SJCRH30 (cell line): ENCODE measurements at places on chromosomes 6 and 20. TPM values are rescaled to one million over a fixed set of nuclear protein-coding genes. Genes with fewer than 3 reads are reported as not detected.
A peak's percentile ranks its signal among the peaks of the same experiment; 100 is the strongest.

The WFDC12 gene
- not detected in 2 replicates for total RNA-seq

The LINC00237 gene
- total RNA-seq: not detected in 2 replicates

The RALY gene
- total RNA-seq: 162 and 172 TPM in 2 replicates

DNA sequence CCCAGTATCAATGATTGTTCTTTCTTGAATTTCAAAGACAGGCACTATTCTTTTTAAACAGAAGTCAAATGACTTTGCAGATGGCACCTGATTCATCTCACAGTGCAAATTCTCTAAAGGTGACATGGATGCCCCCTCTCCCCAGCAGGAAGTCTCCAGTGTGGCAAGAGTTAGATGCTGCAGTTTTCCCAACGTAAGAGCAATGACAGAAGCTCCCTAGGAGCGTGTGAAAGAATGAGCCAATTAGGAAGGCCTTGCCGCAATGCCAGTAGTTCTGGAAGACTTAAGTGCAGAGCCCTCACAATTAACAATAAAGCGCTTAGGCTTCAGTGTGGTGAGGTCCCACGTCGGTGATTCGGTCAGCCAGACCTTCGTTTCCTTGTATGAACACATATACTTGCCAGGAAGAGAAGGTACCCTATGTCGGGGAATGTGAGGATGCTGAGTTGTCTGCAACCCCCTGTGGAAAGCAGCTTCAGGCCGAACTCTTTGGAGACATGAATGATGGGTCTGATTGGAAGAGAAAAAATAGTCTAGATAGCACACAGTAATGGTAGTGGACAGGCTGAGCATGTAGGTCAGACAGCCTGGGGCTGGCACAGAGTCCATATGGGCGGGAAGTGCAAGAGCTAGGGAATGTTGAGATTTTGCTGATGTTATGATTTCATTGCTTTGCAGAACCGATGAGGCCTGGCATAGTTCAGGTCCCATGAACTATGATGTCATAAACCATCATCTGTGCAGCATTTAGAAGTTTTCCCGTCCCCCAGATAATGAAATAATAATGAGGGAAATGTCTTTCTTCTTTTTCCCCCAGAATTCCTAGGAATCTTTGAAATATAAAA is 132.6 kb downstream of the PHACTR1 start:
- H3K27ac ChIP-seq: no peak overlapping the region
- H3K4me1 ChIP-seq: no peaks in the 10 kb centered on the region
- no peaks in the 10 kb centered on the region for H3K27me3 ChIP-seq
- no peak for DNase-seq
- H3K4me3 ChIP-seq: no peak overlapping the region
- H3K36me3 ChIP-seq: no peaks in the 10 kb centered on the region

DNA sequence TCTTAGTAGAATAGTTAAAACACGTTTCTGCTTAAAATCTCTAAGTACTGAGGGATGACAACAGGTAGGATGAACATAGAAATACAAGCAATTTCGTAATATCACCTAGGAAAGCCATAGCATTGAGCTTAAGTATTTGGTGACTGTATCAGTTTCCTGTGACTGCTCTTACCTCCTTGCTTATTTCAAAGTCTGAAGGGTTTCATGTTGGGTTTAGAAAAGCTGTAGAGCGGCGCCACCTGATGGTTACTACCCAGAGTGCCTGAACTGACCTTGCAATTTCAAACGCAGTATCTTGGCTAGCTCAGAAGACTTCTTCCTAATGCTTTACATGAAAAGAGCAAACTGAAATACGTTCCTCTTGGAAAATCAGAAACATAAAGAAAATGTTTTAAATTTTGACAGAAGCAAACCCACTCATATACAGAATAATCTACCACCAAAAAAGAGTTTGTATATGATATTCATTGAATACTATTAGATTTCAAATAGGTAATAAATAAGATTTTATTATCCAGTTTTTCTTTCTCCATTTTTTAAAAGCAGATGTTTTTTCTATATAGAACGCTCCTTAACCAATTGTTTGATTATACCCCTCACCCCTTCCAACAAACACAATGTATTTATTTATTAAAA is 82.3 kb upstream of the RIPOR2 start:
- no peaks in the 10 kb centered on the region for H3K36me3 ChIP-seq
- H3K27ac ChIP-seq: no peak overlapping the region
- H3K4me3 ChIP-seq: no peak overlapping the region
- DNase-seq: peak; percentile 69

GRCh38 chr6:24064832-24065231 is 61.2 kb upstream of the NRSN1 start:
- H3K4me1 ChIP-seq: no peaks in the 10 kb centered on the region
- H3K27me3 ChIP-seq: no peaks in the 10 kb centered on the region
- no peaks in the 10 kb centered on the region for H3K36me3 ChIP-seq

DNA sequence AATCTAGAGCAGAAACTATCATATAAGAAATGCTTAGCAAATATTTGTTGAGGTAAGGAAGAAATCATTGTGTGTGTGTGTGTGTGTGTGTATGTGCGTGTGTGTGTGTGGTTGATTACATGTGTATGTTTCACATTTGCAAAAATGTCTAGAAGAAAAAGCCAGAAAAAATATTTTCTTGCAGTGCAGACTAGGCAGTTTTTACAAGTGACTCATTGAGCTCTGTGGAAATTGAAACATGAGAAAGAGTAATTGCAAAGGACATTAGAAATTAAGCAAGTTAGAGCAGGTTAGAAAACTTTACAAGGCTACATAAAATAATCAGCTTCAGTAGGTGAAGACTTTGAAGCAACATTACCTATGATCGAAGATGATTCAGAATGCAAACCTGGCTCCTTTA is 669.0 kb upstream of the EYS start:
- no peak for DNase-seq
- H3K36me3 ChIP-seq: no peaks in the 10 kb centered on the region
- no peak overlapping the region for H3K27ac ChIP-seq
- H3K4me3 ChIP-seq: no peak overlapping the region
- H3K4me1 ChIP-seq: no peaks in the 10 kb centered on the region

DNA sequence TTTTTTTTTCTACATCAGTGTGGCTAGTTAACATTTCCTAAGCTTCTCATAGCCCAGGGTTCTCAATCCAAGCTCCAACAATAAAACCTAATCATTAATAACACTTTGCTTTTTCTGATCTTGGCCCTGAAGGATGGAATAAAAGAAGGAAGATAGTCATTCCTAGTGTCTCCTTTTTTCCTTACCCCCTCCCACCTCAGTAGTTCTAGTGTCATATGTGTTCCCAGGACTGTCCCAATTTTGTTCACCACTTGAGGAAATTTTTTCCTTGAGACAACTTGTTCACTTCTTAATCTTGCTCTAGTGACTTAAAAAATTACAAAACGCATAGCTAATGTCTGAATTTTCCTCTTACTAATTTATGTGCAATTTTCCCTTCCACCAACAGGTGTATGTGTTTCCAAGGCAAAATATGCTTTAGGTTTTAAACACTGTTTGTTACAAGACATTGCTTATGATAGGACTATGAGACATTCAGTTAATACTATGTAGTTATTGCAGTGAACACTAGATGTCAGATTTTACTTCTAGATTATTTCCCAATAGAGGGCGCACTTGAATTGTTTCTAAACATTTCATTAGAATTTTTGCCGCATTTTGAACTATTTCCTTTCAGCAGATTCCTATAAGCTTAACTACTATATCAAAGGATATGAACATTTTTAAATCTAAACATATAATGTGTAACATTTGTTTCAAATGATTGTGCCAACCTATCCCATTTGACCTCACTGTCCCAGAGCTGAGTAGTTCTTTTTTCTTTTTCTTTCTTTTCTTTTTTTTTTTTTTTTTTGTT is 18.5 kb upstream of the C6orf141 start:
- H3K27me3 ChIP-seq: no peaks in the 10 kb centered on the region
- no peak overlapping the region for H3K27ac ChIP-seq
- H3K36me3 ChIP-seq: no peaks in the 10 kb centered on the region
- DNase-seq: peak; percentile 49
- H3K4me1 ChIP-seq: no peaks in the 10 kb centered on the region
- H3K4me3 ChIP-seq: no peak overlapping the region

GRCh38 chr20:49690899-49691620 is 22.6 kb downstream of the B4GALT5 start:
- no peak overlapping the region for H3K27ac ChIP-seq
- H3K4me1 ChIP-seq: no peaks in the 10 kb centered on the region; the same call in 1 of the 2 replicates
- no peak for DNase-seq
- H3K36me3 ChIP-seq: peaks cover 12% of the 10 kb centered on the region

- no peaks in the 10 kb centered on the region for H3K36me3 ChIP-seq
- H3K4me1 ChIP-seq: no peaks in the 10 kb centered on the region
- H3K27me3 ChIP-seq: no peaks in the 10 kb centered on the region
- no peak for DNase-seq
- no peak overlapping the region for H3K4me3 ChIP-seq
Measured at GRCh38 chr6:8546496-8546895, 111.2 kb upstream of the SLC35B3 start.

- no peaks in the 10 kb centered on the region for H3K36me3 ChIP-seq
- DNase-seq: no peak
- no peak overlapping the region for H3K4me3 ChIP-seq
- no peaks in the 10 kb centered on the region for H3K27me3 ChIP-seq
- H3K27ac ChIP-seq: no peak overlapping the region
- no peaks in the 10 kb centered on the region for H3K4me1 ChIP-seq
Measured at GRCh38 chr20:2778602-2779321, 21.7 kb downstream of the CPXM1 start.

- H3K4me1 ChIP-seq: no peaks in the 10 kb centered on the region
- DNase-seq: no peak
- no peaks in the 10 kb centered on the region for H3K27me3 ChIP-seq
- no peak overlapping the region for H3K27ac ChIP-seq
- no peak overlapping the region for H3K4me3 ChIP-seq
- H3K36me3 ChIP-seq: no peaks in the 10 kb centered on the region
Measured at GRCh38 chr6:139062932-139063646, 34.5 kb downstream of the ABRACL start.

GRCh38 chr6:79159846-79160245 is 74.6 kb downstream of the HMGN3 start:
- H3K4me3 ChIP-seq: no peak overlapping the region
- peaks cover 12% of the 10 kb centered on the region for H3K4me1 ChIP-seq
- DNase-seq: no peak
- no peaks in the 10 kb centered on the region for H3K27me3 ChIP-seq
- no peak overlapping the region for H3K27ac ChIP-seq
- no peaks in the 10 kb centered on the region for H3K36me3 ChIP-seq
